Skin of body (tissue), 3 donors: ENCODE measurements at places on chromosomes 12 and 14. TPM values are rescaled to one million over a fixed set of nuclear protein-coding genes. Genes with fewer than 3 reads are reported as not detected.

Gene RAB3IP
- total RNA-seq, result 24.0 TPM

Gene EFS
- 24.1 TPM for total RNA-seq

Gene SELPLG
- 4.2 TPM for total RNA-seq

Gene SLC17A8
- total RNA-seq, result not detected
